Aortic smooth muscle cell (primary cell): ENCODE measurements at places on chromosomes 6 and 20. TPM values are rescaled to one million over a fixed set of nuclear protein-coding genes. Genes with fewer than 3 reads are reported as not detected.

Gene BMP6
- total RNA-seq = 5.4 and 7.9 TPM in 2 replicates

Gene MUCL3
- not detected in 2 replicates for total RNA-seq

Gene AIF1
- not detected in 2 replicates for total RNA-seq

Gene OOEP
- total RNA-seq = not detected in 2 replicates

Gene FOXS1
- total RNA-seq = 8.9 and 15.7 TPM in 2 replicates

Gene IPCEF1
- total RNA-seq = 0.12 and 0.13 TPM in 2 replicates

Gene IL17F
- not detected in 2 replicates for total RNA-seq

Gene TNXB
- 33.9 and 58.7 TPM in 2 replicates for total RNA-seq

Gene SUPT3H
- 5.7 and 7.3 TPM in 2 replicates for total RNA-seq

Gene ADGRG6
- under 0.01 and 0.12 TPM in 2 replicates for total RNA-seq

Gene ELOVL2
- total RNA-seq = not detected in 2 replicates

Gene PSORS1C2
- not detected in 2 replicates for total RNA-seq

Gene TRIM10
- under 0.01 and 0.13 TPM in 2 replicates for total RNA-seq

Gene ABHD12
- 30.2 and 36.2 TPM in 2 replicates for total RNA-seq

Gene BNIP5
- total RNA-seq = not detected in 2 replicates

Gene HSPA1L
- 1.5 and 1.6 TPM in 2 replicates for total RNA-seq

Gene TTK
- total RNA-seq = 11.7 and 16.9 TPM in 2 replicates

Gene TGM3
- not detected in 2 replicates for total RNA-seq

Gene DAAM2
- 13.6 and 17.7 TPM in 2 replicates for total RNA-seq

Gene GRIK2
- total RNA-seq = 0.19 and 0.40 TPM in 2 replicates

Gene NHLRC1
- total RNA-seq = 3.0 and 3.8 TPM in 2 replicates

Gene FAM83C
- not detected in 2 replicates for total RNA-seq

Gene RAET1L
- not detected in 2 replicates for total RNA-seq

Gene HSPA12B
- total RNA-seq = 0.31 and 0.53 TPM in 2 replicates

Gene MOG
- total RNA-seq = not detected in 2 replicates

Gene STK35
- 10.9 and 11.6 TPM in 2 replicates for total RNA-seq

Gene MCCD1
- total RNA-seq = not detected in 2 replicates

Gene SNX14
- total RNA-seq = 140 and 155 TPM in 2 replicates

Gene SLC32A1
- total RNA-seq = not detected in 2 replicates

Gene CCND3
- total RNA-seq = 18.8 and 28.5 TPM in 2 replicates
